Choroid plexus epithelial cell (primary cell): ENCODE measurements at places on chromosomes 7 and 10.

DNA sequence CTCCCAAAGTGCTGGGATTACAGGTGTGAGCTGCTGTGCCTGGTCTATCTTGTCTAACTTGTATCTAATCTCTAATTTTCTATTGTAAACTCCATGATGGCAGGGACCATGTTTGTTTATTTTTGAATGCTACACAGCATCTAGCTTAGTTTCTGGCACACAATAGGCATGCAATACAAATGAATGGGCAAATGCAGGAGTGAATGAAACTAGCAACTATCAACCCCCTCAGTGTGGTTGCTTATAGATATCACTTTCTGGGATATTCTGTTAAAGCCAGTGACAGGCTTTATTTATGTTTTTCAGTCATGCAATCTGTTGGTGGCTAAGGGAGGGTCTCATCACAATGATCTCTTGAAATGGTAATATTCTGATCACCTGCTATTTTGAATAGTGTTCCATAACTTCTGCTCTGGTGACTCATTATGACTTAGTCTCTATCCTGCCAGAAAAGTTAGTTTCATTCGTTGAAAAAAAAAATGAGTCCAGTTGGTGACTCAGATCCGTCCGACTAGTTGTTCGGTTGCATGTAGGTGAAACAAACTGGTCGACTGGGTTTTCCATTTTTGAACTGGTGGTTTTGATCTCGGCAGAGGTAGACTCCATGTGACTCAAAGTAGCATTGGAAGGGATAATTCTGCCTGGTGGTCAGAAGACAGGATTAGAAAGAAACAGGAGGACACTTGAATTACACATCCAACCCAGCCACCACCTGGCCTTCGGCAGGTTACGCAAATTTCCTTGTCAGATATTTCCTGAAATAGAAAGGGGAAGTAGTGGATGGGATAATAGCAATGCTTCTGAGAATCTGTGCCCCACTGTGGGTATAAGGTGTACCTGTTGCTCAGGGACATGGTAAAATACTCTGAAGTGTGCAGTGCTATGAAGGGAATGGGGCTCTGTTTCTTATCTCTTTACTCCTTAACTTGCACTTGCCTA, 76.8 kb downstream of the GATA3 start:
- DNase-seq: no peak

- DNase-seq: no peak
These were observed 65.5 kb downstream of the BPGM start for GRCh38 chr7:134712196-134712595.

DNA sequence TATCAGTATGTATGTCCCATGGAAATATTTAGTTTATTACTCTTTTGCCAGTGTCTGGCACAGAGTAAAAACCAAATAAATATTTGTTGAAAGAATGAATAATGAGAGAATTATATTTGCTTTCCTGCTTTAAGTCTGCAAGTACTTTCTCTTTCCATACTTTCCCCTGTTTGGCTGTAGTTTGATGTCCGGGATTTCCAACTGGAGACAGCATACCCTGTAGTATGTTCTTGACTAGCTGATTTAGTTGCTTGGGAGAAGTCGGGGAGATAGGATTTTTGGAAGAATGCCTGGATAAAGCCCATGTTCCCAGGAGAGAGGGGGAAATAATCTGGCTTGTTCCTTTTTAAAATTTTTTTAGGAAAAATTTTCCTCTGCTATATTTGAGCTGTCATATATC, 516.1 kb downstream of the CCSER2 start:
- no peak for DNase-seq

DNA sequence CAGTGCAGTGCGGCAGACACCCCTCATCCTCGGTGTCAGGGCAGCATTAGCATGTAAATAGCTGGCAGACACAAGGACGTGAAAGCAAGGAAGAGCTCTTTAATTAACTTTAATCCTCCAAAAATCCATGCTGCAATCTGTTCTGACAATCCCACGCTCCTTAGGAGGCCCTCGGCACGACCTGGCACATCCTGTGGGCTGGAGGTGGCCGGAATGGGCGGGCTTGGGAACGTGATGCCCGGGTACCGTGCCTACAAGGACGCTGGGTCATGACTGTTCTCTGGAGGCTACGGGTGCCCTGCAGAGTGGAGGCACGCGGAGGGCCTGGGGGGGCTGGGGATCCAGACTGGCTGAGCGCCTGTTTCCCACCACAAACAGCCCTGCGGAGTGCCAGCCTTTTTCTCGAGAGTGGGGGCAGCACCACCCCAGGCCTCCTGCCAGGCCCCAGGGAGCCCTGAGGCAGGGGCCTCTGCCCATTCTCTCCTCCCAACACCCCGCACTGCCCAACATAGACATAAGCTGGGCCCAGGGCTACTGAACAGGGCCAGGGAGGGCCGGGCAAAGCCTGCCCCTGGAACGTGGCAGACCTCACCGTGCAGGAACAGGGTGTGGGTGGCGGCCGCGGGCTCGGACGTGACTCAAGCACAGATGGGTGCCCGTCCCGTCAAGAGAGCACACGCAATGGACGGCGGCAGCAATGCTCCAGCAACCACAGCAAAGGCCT, 189.3 kb downstream of the MAD1L1 start:
- DNase-seq: no peak

DNA sequence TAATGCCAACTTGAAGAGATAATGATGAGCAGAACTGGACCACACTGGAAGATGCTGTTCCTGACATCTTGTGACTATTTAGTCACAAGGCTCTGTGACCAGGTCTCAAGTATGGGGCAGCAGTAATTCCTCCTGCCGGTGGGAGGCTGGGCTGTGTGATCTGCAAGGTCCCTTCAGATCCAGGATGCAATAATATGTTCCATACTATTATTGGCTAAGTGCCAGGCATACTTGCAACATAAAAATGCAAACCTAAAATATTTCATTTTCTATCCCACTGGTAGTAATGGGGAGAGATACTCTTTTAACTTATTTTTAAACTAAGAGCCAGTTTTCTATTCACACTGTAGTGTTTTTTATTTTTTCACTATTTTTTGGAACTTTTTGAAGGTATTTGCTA, 171.5 kb downstream of the CYP26A1 start:
- DNase-seq: peak; percentile 36

- DNase-seq: peak; percentile 69
These were observed 180.9 kb downstream of the ANK3 start for GRCh38 chr10:60208676-60209269.

DNA sequence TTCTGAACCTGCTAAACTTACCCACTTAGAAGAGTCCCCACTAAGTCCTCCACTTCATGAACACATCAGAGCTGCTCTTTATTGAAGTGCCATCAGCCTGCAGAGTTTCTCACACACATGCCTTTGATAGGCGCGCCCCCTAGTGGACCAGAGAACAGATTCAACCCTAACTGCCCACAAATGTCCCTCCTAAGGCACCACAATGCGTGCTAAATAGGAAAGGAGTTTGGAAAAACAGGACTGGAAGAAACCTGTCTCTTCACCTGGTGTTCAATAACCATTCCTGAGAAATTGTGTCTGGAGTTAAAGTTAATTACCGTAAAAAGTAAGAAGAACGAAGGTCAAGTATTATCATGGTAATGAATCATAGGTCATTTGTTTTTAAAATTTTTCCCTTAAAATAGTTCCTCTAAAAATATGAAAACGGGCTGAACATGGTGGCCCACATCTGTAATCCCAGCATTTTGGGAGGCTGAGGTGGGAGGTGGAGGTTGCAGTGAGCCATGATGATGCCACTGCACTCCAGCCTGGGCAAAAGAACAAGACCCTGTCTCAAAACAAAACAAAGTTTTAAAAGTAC, 249.7 kb downstream of the ELMO1 start:
- peak; percentile 86 for DNase-seq

- no peak for DNase-seq
These were observed 755.4 kb downstream of the KCNMA1 start for GRCh38 chr10:76882245-76882644.

GRCh38 chr10:113140143-113141011, 190.3 kb downstream of the TCF7L2 start:
- DNase-seq: no peak

DNA sequence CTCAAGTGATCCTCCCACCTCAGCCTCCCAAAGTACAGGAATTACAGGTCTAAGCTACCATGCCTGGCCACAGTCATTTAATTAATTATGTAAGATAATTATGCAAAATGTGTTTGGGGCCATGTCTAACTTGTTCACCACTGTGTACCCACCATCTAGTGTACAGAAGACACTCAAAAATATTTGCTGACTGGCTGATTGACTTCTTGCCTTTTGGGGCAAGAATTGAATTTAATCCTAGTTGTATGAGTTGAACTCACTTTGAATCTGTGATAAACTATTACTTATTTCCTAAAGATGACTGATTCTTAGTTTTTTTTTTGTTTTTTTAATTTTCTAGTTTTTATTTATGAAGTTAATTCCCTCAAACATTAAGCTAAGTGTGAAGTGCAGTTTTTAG, 15.8 kb upstream of the ZC3HAV1L start:
- DNase-seq: no peak

- no peak for DNase-seq
These were observed 121.5 kb downstream of the TWIST1 start for GRCh38 chr7:18995811-18996426.

DNA sequence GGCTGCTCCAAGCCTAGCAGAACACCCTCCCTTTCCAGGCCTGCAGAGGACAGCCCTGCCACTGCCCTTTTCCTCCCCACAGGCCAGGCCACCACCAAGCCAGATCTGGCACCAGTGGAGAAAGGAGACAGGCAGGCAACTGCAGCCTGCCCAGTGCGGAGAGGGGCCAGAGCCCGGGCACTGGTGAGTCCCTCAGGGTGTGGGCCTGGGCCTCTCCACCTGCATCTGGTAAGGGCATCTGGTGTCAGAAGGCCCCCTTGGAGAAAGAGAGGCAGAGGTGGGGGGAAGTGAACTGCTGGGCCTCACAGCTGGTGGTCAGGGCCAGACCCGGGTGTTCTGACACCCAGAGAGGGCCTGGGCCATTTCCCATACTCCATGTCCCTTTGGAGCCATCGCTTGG, 27.9 kb downstream of the ZNF783 start:
- DNase-seq: no peak

GRCh38 chr10:21526860-21527597, 1.5 kb upstream of the SKIDA1 start:
- DNase-seq: peak; percentile 67

DNA sequence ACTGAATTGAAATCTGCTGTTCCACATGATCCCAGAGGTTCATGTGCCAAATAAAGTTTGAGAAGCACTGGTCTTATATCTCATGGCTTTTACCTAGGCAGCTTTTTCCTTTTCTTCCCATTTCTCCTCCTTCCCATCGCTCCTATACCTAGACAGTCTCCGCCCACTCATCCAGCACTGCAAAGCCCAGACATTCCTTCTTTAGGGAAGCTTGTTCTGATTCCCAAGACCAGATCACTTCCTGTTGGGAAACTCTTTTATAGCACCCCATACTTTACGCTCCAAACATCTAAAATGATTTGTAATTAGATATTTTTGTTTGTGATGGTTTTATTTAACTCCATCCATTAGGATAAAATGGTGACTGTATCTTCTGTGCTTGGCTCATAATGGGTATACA, 75.9 kb downstream of the BMPER start:
- no peak for DNase-seq

DNA sequence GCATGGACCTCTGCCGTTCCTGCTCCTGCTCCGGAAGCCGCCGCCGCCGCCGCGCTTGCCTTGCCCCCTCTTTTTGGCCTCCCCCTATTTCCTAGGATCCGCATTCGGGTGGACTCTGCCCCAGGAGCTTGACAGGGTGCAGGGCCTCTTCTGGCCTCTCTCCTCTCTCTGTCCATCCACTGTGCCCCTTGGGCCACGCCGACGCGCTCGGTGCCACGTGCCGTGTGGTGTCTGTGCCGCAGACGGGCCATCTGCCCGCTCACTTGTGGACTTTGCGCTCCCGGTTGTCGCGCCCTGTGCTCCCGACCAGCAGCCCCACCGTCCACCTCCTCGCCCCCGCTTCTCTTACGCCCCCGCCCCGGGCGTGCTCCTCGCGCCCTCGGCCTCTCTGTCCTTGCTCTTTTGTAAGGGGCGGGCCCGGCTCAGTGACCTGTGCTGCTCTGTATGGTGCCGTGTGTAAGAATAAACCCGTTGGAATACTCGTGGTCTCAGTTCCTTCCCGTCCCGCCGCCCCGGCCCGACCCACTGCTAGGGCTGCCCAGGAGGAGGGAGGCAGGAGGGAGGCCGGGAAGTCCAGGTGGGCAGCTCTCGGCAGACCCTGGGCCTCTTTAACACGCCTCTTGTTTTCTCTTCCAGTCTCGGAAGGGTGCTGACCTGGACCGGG, 37.0 kb downstream of the AGAP3 start:
- DNase-seq: no peak

DNA sequence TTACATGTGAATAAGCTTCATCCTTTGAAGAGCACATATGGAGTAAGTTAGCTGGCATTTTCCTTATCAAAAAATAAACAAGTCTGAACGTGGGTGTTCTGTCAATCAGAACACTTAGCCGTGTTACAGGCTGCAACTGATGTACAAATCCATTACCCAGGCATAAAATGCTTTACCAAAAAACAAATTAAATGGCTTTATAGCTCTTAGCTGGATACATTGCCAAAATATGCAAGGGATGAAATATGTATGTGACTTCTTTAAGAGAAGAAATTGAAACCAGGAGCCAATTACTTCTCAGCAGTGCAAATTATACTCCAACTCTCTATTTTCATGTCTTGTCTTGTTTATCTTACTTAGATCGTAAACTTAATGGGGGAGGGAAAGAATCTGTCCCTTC, 214.8 kb downstream of the DGKB start:
- peak; percentile 67 for DNase-seq

DNA sequence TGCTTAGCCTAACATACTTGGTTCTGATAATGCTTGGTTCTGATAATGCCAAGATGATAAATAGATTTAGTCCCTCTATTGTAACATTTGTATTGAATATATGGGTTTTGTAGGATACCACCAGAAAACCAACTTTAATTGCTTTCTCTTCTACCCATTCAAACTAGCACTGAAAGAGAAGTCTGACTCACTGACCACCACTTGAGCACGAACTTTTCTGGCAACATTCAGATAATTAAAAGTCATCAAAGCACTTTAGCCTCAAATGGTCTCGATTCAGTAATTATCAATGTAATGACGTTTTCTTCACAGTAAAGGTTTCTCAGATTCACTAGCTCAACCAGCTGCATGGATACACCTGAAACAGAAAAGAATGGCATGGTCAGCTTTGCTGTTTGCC, 63.0 kb downstream of the HDAC9 start:
- no peak for DNase-seq

GRCh38 chr7:97513326-97513725, 218.6 kb upstream of the TAC1 start:
- no peak for DNase-seq
